ENCODE measurements at places on chromosomes 3 and 15. TPM values are rescaled to one million over a fixed set of nuclear protein-coding genes. Genes with fewer than 3 reads are reported as not detected.

- DNase-seq, result no peak
Measured at GRCh38 chr3:49788056-49788455, 1.7 kb upstream of the IP6K1 start.

DNA sequence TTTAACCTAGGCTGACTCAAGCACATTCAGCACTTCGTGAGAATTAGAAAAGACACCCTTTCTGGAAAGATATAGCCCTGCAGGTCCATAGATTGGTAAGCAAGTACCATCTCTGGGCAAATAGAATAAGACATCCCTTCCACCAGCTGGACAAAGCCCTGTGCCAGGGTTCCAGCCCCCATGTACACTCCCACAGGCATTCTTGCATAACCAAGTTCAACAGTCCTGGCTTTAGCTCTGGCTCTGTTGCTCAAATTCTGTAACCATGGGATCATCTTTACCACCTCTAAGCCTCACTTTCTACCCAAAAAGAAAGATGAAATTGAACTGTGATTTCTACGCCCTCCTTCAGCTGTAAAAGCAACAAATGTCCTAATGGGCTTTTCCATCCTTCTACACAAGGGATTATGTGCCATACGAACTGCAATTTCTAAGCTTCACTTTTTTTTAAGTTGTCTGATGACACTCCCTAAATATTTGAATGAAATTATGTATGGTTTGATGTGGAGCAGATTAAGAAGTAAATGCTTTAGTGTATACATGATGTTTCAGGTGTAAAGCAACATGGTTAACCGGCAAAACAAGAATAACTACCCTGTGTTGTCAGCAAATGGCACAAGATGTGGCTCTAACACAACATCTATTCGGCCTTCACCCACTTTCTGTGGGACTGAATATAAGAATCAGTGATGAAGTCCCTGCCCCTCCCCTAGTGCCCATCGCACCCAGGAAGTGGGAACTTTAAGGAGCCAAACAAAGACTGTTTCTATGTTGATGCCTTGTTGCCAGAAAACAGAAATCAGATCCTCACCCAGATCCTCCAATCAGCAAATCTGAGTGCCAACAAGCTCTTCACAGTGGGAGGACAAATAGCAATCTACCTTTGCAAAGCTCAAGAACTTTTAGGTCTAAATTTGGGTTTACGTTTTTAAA, 165.7 kb downstream of the P3H2 start:
- no peak for DNase-seq

DNA sequence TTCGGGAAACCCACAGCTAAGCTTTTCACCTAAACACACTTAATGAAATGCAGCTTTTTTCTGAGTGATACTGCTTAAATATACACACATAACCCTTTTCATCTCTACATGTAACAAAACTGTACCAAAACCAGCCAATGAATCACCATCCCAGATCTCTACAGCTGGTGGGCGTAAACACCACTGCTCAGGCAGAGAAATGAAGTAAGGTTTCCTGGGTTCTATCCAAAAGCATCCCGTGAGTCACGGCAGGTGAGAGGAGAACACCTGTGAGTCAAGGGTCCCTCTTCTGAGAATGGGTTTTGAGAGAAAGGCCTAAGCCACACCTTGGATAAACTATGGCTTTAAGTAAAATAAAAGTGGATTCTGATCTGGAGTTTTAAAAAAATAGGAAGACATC, 2.6 kb downstream of the CLDN1 start:
- DNase-seq, result no peak

GRCh38 chr15:40277471-40277870, 5.4 kb downstream of the ANKRD63 start:
- DNase-seq, result no peak

GRCh38 chr15:63482874-63483323, 21.5 kb upstream of the USP3 start:
- DNase-seq, result no peak

DNA sequence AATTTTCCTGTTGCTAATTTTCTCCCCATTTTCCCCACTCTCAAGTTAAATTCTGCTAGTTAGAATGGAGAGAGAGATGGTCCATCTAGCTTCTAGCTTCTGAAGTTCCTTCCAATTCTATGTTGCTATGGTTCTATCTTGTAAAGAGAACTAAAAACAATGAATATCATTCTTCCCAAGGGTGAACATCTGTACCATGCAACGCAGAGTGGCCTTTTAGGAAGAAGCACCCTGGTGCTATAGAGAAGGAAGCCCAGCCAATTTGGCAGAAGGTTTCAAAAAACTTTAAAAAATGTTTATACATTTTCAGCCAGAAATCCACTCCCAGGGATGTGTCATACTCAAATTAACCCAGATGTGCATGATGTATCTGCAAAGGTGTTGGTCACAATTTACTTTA, 149.1 kb downstream of the SEMA6D start:
- no peak for DNase-seq

GRCh38 chr3:58135712-58136543, 74.8 kb downstream of the DNASE1L3 start:
- DNase-seq, result no peak

GRCh38 chr3:5796541-5796940, 609.0 kb downstream of the EDEM1 start:
- DNase-seq, result no peak

DNA sequence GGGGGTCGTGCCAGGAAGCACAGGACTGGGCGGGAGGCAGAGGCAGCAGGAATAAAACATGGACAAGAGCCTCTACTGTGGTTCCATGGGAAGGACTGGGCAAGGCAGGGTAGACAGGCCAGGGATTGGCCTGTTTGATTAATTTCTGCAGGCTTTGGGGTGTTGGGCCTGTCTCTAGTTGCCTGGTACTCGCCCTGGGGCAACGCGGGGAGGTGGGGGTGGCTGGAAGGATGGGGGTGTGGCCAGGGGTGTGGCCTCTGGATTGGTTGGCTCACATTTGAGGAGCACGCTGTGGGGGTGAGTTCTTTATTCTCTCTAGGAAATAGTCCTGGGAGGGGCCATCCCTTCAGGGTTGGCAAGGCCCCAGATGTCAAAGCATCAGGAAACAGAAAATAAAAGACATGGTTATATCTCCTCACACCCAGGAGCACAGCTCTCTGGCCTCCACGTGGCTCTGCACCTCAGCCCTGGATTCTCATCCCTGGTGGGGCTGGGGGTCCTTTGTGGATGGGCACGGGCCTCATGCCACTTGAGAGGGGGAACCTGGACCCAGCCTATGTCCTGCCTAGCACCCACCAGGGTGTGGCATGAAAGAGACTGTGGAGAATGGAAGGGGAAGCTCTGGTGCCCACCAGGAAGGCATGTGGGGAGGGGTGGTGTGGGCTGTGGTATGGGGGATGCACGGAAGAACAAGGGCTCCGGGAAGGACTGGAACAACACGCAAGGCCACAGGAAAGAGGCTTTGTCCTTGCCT, 223.0 kb upstream of the LYSMD4 start:
- DNase-seq, result no peak

- no peak for DNase-seq
Measured at GRCh38 chr15:71761649-71762048, 48.7 kb upstream of the NR2E3 start.

DNA sequence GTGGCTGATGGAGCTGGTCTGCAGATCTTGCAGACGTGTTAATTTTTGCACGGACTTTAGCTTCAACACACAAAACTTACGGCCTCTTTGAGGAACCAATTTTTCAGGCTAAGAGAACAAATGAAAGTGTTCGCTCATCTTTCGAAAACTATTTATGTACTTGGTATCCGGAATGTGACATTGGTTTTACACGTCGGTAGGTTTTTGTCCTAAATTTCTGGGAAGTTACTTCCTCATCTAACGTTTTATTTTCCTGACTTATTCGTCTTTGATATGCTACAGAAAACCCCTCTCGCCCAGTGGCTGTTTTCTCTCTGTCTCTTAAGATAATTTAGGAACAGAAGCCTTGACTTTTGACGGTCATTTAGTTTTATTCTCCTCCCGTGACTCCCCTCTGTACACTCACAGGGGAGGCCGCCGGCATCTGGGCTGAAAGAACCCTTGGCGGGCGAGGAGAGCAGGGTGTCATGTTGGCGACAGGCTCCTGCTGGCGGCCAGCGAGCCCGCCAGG, 834 bp upstream of the GREM1 start:
- DNase-seq, result no peak

C3orf85 gene
- total RNA-seq, result not detected

PAQR5 gene
- total RNA-seq, result 2.6 TPM

Measured in urinary bladder (tissue), 4 donors.